Calu3 (cell line): ENCODE measurements at places on chromosomes 16 and 17. TPM values are rescaled to one million over a fixed set of nuclear protein-coding genes. Genes with fewer than 3 reads are reported as not detected.

DNA sequence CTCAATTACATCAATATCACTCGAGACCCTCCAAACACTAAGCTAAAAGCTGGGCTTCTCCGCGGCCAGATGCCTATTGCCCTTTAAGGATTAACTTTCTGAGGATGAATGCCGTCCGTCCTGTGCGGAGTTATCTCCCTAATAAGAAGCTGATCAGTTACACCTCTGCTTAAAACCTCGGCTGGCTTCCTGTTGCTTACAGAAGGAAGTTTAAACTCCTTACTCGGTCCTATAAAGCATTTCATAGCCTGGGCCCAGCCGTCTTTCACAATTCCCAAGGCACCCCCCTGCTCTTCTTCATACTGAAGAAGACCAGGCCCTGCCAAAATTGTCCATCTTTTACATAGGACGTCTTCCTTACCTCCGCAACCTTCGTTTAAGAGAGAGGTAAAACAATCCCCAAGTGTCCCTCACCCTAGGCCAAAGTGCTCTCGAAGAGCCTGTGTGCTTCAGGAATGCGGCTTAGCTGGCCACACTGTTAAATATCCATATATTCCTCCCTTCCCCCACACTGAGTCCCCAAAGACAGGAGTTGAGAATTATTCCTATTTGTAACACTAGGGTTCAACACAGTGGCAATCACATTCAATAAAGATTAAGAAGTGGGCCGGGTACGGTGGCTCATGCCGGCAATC lies 112.6 kb upstream of the IRX5 start:
- no peak for DNase-seq

DNA sequence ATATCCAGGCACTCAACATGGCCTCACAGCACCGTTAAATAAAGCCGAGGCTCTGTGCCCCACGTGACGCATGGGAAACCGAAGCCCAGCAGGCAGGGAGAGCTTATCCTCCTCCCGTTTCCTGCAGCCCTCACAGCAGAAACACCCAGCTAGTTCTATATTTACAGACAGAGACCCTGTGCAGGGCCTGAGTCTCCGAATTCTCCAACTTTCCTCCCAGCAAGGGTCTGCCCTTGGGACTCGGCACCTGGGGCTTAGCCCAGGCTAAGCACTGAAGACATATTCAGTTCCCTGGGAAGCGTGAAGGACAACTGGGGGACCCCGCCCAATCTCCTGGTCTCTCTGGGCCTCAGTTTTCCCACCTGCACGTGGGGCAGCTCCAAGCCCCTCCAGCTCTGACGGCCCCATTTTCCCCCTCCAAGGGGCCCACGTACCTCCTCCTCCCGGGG lies 29.2 kb downstream of the TRPV3 start:
- DNase-seq: no peak

DNA sequence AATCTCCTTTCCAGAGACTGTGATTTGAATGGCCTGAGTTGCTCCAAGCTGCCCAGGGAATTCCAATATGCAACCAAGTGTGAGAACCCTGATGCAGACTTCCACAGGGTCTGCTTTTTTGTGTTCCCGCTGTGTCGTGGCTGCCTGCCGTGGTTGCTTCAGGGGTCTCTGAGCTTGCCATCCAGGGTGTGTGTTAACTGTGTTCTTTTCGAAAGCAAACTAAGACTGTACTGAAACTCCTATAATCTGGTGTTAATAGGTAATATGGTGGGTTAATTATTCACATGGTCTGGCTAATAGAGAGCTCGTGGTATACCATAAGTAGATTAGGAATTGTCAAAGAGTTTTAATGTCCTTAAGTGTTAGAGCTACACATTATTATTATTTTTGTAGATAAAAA lies 20.7 kb downstream of the UBN1 start:
- no peak for DNase-seq

- peak; percentile 28 for DNase-seq
Observed at GRCh38 chr17:82703935-82704865, 5.7 kb upstream of the RAB40B start.

DNA sequence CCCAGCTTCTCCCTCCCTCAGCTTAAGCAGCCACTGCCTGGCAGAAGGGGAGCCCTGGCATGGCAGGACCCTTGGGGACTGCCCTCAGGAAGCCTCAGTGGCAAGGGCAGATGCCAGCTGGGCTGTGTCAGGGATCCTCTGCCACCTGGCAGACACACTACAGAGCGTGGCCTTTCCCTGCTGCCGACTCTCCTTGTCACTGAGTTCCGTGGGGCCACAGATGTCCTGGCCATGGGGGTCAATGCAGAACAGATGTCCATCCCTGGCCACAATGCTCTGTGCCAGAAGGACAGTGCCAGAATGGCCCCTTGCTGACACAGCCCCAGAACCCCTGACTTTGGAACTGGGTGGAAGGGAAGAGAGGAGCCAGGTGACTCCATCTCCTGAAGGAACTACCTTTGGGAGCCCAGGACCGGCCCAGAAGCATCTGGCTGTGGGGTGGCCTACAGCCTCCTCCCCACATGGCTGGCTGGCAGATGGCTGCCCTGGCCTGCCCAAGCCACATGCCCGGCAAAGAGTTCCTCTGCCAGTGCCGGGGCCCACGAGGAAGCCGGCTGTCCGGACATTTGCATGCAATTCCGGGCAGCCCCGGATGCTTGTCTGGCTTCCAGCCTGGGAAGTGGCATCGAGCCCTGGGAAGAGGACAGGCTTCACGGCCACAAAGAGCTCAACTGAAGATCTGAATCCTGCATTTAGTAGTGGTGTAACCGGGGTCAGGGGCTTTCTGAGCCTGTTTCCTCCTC lies 24.1 kb downstream of the NPTX1 start:
- no peak for DNase-seq

DNA sequence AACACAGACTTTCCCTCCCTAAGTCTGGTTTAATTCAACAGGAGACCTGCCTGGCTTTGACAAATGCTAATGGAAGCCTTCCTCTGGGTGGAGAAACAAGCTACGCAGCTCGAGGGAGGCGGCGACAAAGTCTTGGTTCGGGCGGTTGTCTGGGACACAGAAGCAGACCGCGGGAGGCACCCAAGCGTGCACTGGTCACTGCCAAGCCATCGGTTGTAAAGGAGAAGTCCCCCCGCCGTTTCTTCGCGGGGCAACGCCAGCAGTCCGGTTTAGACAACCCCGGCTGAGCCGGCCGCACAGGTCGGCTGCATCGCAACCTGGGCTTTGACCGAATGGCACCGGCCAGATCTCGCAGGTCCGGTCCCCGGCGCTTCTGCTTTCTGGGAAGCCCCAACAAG lies 586 bp downstream of the GLYR1 start:
- DNase-seq: peak; percentile 57

DNA sequence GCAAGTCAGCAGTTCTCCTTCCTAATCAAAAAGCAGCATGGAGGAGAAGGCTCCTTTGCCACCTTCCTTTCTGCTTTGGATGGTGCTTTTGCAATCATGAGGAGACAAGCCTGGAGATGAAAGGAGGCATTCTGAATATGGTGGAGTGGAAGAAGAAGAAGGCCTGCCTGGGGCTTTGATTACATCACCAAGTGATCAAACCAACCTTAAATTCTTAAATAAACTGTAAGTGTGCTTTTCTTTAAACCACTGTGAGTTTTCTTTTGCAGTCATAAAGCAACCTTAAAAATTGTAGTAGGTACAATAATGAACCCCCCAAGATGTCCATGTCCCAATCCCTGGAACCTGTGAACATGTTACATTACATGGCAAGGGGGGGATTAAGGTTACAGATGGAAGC lies 31.7 kb upstream of the IL21R start:
- no peak for DNase-seq

DNA sequence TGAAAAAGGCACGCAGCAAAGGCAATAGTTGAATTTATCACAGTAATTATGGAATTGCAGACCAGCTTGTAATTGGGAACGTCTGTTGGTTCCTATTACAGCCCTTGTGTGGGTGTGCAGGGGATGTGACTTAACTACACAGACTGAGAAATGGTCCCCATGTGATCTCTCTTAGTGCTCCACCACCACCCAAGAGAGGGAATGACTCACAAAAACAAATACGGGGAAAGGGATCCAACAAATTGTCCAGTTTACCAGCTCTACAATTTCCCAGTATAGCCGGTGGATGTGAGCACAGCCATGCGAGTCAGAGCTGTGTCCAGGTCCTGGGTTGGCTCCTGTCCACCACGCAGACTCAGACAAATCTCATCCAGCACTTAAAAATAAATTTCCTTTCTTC lies 337.9 kb downstream of the GRIN2A start:
- peak; percentile 32 for DNase-seq

DNA sequence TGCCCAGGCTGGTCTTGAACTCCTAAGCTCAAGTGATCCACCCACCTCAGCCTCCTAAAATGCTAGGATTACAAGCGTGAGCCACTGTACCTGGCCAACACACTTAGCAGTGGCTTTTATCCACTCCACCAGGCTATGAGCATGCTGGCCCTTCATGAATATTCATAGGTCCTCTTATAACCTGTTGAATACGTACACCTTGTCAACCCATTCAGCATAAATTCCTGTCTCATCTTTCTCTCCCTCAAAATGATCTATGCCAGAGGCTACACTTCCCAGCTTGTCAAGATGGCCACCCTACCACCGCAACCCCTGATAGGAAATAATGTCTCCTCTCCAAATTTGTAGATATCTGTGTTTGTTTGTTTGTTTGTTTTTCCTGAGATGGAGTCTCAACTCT lies 11.0 kb upstream of the ZG16 start:
- no peak for DNase-seq

DNA sequence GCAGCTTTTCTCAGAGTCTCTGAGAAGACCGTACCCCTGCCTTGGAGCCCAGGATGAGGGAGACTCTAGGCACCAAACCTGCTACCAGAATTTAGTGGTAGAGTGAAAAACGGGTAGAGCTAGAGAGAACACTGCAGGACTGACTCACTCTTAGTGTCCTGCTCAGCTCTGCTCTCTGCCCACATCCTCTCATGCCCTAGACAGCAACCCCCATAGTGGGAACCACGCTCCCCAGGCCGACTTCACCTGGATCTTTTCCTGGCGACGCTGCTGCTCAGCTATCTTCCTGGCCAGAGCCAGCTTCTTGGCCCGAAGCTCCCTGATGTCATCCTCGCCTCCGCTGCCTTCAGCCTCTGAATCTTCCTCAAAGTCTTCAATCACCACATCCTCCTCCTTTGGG lies 26.7 kb downstream of the HIC1 start:
- DNase-seq: no peak

Gene CCT6B
- total RNA-seq: 0.52 and 2.2 TPM in 2 replicates

Gene FUS
- 550 and 629 TPM in 2 replicates for total RNA-seq

Gene CDH16
- total RNA-seq: not detected in 2 replicates

Gene KRTAP1-5
- total RNA-seq: not detected in 2 replicates

Gene TPSAB1
- not detected in 2 replicates for total RNA-seq

Gene SPECC1
- 42.3 and 53.5 TPM in 2 replicates for total RNA-seq

Gene C16orf89
- not detected in 2 replicates for total RNA-seq

Gene CPNE7
- 31.3 and 48.2 TPM in 2 replicates for total RNA-seq

Gene TOM1L1
- 37.2 and 46.8 TPM in 2 replicates for total RNA-seq
